Effector CD4-positive, alpha-beta T cell (primary cell): ENCODE measurements at places on chromosomes 3 and 15.

DNA sequence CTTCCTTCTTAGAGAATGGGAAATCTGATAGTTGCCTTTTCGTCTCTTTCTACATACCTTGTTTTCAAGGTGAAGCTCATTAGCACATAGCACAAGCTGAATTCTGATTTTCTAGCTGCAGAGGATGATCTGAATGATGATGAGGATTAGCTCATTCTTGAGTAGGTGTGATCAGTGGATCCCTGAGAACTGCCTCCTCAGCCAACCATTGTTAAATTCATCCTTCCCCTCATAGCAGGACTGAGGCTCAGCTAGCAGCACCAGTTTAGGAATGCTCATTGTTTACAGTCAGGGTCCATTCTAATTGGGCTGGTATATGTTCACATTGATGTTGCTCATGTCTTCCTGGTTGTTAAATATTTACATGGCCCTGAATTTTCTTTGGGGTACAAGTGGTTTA, 299.9 kb upstream of the MME start:
- DNase-seq = no peak

DNA sequence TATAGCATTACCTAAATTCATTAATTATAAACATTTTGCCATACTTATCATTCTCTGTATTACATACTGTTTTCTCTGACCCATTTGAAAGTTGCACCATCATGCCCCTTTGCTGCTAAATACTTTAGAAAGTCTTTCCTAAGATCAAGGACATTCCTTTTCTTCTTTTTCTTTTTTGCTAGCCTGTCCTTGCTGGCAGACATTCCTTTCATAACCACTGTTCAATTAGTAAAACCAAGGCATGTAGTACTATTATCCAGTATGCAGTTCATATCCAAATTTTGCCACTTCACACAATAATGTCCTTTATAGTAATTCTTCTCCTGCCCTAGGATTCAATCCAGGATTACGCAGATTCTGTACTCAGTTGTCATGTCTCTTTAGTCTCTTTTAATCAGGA, 321.0 kb upstream of the C2CD4B start:
- DNase-seq = no peak

DNA sequence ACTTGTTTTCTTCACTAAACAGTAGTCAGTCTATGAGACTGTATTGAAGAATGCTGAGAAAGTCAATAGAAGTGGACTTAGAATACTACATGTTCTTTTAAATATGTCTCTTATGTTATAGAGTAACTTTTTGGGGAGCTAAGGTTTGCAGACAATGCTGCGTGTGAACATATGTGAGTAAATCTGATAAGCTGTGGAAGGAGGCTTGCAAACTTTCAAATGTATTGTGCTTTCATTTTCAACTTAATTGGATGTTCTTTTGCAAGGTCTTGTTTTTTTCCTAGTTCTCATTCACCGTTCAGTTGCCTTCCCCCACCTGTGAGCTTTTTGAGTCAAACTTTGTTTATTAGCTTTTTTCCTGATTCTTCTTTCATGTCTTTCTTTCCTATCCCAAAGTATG, 176.2 kb downstream of the LPP start:
- DNase-seq = no peak

- DNase-seq = no peak
Observed at GRCh38 chr3:3739330-3740060, 59.7 kb upstream of the LRRN1 start.

- no peak for DNase-seq
Observed at GRCh38 chr3:171788546-171789351, 21.5 kb downstream of the PLD1 start.

- no peak for DNase-seq
Observed at GRCh38 chr3:14783480-14784086, 35.2 kb upstream of the FGD5 start.

DNA sequence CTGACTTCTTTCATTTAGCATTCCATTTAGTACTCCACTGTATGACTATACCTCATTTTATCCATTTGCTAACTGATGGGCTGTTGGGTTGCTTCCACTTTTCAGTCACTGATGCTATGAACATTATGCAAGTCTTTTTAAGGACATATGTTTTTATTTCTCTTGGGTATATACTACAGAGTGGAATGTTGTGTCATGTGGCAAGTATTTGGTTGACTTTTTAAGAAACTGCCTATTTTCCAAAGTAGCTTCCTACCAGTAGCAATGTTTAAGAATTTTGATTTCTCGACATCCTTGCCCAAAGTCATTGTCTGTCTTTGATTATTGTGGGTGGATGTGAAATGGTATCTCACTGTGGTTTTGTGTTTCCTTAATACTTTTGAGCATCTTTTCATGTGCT, 110.1 kb upstream of the TPM1 start:
- no peak for DNase-seq

GRCh38 chr15:79872358-79873017, 24.3 kb downstream of the MTHFS start:
- DNase-seq = peak; percentile 36

- DNase-seq = no peak
Observed at GRCh38 chr3:160384639-160385318, 14.2 kb downstream of the IFT80 start.

GRCh38 chr3:128689060-128689459, 36.9 kb upstream of the RAB7A start:
- DNase-seq = no peak

DNA sequence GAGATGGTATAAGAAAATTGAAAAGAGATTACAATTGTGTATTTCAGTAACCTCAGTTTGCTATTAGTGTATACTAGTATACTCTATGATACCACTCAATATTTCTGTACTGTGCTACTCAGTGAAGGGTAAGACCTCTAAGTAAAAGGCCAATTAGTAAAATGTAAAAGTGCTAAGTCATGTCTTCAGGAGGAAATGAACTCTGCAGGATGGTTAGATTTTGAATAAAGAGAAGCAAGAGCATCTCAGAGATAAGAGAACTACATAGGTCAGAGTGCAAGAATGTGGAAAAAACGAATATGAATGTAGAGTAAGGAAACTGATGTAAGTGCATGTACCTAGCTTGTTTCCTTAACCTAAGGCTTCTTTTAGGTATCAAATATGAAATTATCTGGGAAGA, 796.6 kb upstream of the GBE1 start:
- DNase-seq = no peak

GRCh38 chr3:17741621-17742101, 770 bp downstream of the TBC1D5 start:
- no peak for DNase-seq

GRCh38 chr3:48474619-48475018, 28.1 kb downstream of the ATRIP start:
- DNase-seq = no peak

DNA sequence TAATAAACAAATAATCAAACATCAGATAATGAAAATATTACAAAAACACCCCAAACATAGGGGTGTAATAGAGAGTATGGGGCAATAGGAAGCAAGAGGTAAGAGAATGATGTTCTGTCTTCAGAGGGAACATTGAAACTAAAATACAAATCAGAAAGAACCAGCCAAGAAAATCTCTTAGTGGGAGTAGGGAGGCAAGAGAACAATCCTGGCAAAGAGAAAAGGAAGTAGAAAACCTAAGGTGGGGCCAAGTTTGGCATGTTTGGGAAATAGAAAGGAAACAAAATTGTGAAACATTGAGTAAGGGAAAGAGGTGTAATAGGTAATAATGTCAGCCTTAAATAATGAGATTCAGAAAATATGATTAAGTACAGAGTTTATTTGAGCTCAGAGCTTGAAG, 467.1 kb downstream of the RBMS3 start:
- DNase-seq = no peak

DNA sequence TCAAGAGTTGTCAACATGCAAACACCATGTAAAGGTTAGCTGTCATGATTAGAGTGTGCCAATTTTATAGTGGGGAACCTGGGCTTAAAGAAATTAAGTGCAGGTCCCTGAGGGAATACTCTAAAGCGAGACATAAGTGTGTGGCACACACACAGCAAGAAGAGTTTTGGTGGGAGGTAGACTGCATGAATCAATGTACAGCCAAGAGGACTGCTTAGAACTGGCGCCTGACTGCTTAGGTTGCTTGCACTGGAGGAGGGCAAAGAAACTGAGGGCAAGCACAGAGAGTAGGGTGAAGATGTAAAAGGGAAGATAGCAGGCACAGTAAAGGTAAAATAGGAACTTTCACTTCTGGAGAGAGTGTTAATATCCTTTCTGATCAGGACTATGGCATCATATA, 184.9 kb downstream of the SOX2 start:
- DNase-seq = no peak

- no peak for DNase-seq
Observed at GRCh38 chr3:133933097-133934024, 37.7 kb upstream of the RAB6B start.

- DNase-seq = no peak
Observed at GRCh38 chr3:88573472-88573871, 423.7 kb downstream of the C3orf38 start.

GRCh38 chr3:159366476-159366875, 564.6 kb downstream of the MFSD1 start:
- DNase-seq = no peak

DNA sequence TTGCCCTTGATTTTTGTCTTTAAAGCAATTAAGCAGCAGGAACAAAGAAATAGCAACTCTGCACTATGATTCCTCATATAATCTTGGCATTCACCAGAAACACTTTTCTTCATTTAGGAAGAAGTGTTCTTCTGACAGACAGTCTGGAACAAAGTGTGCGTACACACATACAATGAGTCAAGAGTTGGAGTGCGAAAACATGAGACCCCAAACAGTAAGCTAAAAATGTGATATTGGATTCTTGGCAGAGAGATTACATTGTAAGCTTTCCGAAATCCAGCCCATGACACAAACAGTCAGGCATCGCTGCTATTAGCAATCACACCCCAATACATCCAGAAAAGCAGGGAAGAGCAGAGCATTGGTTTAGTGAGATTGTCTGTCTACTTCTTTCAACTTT, 306.7 kb upstream of the TBC1D5 start:
- no peak for DNase-seq

DNA sequence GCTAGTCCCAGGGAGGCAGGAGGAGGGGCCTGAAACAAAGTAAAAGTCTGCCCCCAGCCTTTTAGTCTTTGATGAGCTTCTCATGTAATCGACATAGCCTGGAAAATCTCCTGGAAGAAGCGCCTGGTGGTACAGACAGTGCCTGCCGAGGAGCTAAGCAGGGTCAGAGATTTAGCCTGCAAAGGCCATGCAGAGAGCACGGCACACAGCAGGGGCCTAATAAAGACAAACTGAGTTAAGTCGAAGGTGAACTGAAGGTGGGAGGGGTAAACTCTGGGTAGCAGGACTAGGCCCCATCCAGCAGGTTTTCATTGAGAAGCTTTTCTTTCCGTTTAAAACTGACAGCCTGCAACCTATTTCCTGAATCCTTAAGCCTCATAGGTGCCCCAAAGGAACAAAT, 115.5 kb upstream of the ABHD17C start:
- DNase-seq = no peak

DNA sequence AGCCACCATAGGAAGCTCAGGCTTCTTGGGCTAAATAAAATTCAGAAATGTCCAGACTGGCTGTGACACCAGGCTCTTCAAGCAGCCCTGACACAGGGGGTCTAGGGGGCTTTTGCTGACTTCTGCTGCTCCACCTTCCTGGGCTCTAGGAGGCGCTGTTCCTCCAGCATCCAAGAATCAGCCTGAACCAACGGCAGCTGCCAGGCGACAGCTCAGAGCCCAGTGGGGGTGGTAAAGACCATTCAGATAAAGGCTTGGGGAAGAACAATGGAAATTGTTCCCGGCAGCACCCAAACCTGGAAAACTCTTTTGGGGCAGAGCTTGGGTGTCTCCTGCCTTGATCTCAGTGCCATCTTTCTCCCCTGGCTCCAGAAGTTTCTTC, 21.6 kb upstream of the PSTPIP1 start:
- peak; percentile 55 for DNase-seq

- DNase-seq = no peak
Observed at GRCh38 chr3:155382396-155383042, 89.0 kb upstream of the STRIT1 start.

GRCh38 chr3:64489361-64490044, 198.3 kb downstream of the ADAMTS9 start:
- DNase-seq = no peak

DNA sequence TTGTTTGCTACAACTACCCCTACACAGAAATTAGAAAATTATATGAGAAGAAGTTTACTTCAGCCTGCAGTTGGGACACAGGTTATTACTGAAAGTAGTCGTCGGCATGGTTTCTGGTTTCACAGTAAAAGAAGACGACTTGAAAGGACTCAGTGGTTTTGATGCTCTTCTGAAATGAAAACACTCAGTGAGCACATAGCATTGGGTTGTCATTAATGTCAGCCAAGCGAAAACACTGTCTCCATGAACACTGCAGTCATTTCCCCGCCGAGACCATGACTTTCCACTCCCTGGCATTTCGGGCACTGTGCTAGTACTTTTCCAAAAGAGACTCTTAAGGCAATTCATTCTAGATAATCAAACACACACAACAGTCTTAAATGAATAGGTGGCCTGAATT, 69.2 kb upstream of the ICE2 start:
- DNase-seq = no peak

GRCh38 chr15:65896236-65896635, 26.9 kb downstream of the RAB11A start:
- no peak for DNase-seq

GRCh38 chr3:59820352-59820934, 770.6 kb upstream of the CFAP20DC start:
- DNase-seq = no peak

GRCh38 chr3:13071695-13072094, 1.5 kb downstream of the IQSEC1 start:
- no peak for DNase-seq

GRCh38 chr3:108835101-108835500, 12.5 kb downstream of the TRAT1 start:
- DNase-seq = peak; percentile 35
